ENCODE measurements at places on chromosomes 4 and X.

GRCh38 chr4:93183576-93183975 is 645.0 kb upstream of the ATOH1 start:
- no peak for DNase-seq

DNA sequence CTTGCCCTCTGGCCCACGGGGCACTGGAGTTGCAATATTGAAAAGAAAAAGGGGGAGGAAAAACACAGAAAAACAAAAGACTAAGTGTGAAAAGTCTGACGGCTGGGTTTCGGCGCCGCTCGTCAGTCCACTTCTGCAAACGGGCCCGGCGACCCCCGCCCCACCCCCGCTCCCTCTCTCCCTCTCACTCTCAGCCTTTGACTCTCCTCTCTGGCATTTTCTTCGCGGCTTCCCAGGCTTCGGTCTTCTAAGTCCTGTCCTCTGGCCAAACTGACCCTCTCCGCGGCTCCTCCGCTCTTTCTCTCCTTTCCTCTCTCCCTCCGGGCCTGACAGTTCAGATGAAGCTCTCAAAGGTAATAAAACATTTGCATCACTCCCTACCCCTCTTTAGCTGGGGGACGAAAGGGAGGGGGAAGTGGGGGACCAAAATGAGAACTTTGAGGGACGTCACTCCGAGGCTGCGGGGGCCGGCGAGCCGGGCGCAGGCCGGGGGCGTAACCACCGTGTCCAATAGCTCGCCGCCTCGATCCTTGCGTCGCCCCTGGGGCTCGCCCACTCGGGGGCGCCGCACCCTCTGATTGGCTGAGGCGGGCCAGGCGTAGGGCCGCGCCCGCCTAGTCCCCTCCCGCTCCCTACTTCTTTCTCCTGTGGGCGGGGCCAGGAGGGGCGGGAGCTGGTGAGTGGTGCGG is at the start of gene NKX6-1:
NKX6-1 (minus strand) TSS at position 358 of the 689 bp plus-strand sequence. CDS start 1,064 bp downstream, outside the sequence.
- DNase-seq, result no peak

- DNase-seq, result no peak
Observed at GRCh38 chr4:82481506-82481840, 51.1 kb downstream of the ENOPH1 start.

GRCh38 chrX:51435101-51435500 is 61.3 kb downstream of the NUDT11 start:
- no peak for DNase-seq

DNA sequence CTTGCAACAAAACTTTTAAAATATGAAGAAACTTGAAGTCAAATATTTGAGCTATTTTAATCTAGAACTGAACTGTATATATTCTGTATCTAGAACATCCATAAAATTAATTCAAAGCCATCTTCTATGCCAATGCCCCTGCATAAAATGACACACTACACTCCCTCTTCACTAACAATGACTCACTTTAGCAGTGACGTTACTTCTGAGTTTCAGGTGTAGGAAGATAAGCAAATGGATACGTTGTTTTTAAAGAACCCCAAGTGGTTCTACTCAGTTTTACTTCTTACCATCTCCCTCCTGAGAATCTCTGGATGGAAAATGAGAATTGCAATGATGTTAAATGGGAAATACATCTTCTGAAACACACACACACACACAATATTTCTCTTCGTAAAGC is 45.2 kb downstream of the CXXC4 start:
- DNase-seq, result no peak

GRCh38 chrX:18146009-18146408 is 74.7 kb downstream of the BEND2 start:
- no peak for DNase-seq

- DNase-seq, result no peak
Observed at GRCh38 chrX:116493271-116493670, 30.5 kb upstream of the CT83 start.

DNA sequence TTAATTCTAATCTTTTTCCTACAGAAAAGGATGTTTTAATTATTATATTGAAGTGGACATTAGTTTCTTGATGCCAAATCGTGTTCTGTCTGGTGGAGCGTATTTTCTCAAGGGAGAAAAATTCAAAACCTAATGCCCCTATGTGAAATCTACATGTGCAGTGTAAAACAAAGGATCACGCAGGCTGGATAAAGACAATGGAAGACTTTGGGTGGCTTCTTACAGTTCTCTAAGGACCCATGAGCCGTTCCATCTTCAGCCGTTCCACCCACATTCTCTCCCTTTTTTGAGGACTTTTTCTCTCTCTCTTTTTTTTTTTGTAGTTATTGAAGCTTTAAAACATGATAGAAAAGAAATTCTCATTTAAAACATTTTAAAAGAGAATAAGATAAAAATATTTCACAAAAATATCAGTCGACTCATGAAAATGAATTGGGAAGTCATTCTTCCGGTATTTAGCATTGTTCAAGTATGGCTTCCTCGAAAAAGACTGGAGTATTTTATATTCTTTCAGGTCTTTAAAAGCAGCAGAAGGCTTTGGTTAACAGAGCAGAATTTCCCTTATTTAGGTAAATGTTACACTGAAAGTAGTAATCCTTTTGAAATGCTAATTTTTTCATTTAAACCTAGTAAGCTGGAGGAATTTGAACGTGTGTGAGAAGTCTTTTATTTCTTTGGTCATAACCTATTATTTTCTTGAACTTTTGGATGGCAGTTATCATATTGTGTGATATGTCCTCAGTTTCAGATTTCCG is 11.0 kb downstream of the TENM3 start:
- no peak for DNase-seq

DNA sequence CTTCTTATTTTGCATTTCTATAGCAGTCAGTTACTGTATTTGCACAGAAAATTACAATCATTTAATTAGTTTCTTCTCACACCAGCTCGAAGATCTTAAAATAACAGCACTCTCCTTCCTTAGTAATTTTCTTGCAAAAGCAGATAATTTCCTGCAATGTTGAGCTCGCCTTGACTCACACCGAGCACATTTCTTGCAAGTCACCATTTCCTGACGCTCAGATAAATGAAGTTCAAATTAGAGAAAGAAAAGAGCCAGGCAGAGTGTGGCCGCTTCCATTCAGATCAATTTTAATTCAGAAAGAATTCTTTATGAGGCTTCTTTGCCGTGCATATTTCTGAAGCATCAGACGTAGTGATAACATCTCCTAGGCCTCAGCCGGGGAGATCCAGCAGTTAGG is 10.1 kb downstream of the SORCS2 start:
- DNase-seq, result no peak

GRCh38 chr4:87275311-87275710 is 47.4 kb downstream of the HSD17B13 start:
- no peak for DNase-seq

GRCh38 chrX:103737696-103738095 is 27.0 kb downstream of the TMEM31 start:
- DNase-seq, result no peak

DNA sequence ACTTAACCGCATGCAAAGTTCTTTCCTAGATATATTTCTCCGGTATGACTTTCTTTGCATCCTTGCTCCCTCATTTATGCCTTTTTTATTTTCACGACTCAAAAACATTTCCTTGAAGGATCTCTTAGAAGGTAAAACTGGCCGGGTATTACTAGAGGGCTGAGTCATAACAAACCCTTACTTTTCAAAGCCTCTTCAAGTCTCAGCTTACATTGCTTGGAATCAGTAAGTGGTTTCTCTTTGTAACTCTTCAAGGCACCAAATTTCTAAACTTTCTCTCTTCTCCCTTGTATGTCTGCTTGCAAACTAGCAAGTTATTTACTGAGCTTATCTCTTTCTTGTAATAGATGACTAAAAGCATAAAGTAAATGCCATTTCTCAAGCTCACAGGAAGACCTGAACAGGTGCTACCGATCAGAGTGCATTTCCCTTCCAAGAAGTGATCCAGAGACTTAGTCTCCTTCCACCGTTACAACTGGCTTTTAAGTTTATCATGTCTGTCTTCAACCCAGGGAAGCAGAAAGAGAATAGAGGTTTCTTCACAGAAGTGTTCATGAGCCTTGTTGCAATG is 75.5 kb downstream of the ANXA10 start:
- no peak for DNase-seq

DNA sequence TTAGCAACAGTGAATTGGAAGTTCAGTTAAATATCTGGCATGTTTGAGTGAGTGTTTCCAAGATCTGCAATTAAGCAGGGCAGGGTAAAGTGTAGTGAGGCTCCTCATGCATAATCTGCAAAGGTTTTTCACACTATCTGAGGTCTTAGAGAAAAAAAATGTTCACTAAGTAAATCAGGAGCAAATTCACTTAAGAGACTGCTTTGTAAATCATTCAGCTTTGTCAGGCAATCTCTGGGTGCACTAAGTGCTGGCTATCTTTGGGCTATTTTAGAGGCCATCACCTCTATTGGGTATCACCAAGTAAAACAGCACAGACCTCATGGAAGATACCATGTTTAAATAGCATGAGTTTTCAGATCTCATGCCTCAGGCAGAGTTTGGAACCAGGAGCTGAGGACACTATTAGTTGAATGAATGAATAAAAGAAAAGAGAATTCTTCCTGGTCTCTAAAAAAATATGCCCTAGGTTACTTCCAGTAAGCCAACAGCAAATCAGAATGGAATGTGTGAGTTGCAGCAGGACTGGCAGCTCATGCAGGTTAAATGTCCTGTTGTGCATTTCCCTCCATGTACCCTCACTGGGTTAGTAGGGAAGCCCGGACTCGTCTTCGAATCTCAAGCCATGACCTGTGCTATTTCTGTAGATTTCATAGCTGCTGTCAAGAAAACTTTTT is 195.3 kb downstream of the KCNIP4 start:
- DNase-seq, result no peak

GRCh38 chr4:74638689-74639088 is 155.6 kb downstream of the BTC start:
- DNase-seq, result no peak

- no peak for DNase-seq
Observed at GRCh38 chrX:39442332-39442731, 641.1 kb downstream of the MID1IP1 start.

GRCh38 chrX:149571770-149572169 is 15.5 kb downstream of the MAGEA9B start:
- no peak for DNase-seq

GRCh38 chr4:2798399-2799223 is 5.7 kb downstream of the SH3BP2 start:
- no peak for DNase-seq

- no peak for DNase-seq
Observed at GRCh38 chr4:804804-805203, 21.1 kb downstream of the CPLX1 start.

DNA sequence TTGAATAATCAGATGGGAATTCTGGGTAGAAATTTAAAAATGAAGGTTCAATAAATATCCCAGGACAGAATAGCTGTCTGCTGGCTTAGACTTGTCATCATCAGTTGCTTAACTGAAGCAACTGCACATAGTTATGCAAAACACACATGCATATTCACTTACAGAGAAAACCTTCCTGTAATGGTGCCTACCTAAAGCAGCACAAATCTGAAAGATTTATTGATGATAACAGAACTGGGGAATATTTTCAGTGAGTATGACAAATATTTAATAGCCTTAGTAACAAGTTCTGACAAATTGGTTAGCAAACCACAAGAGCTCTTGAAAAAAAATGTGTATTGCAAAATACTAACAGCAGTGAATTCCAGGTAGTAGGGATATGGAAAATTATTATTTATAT is 606.8 kb upstream of the BOD1L1 start:
- no peak for DNase-seq

DNA sequence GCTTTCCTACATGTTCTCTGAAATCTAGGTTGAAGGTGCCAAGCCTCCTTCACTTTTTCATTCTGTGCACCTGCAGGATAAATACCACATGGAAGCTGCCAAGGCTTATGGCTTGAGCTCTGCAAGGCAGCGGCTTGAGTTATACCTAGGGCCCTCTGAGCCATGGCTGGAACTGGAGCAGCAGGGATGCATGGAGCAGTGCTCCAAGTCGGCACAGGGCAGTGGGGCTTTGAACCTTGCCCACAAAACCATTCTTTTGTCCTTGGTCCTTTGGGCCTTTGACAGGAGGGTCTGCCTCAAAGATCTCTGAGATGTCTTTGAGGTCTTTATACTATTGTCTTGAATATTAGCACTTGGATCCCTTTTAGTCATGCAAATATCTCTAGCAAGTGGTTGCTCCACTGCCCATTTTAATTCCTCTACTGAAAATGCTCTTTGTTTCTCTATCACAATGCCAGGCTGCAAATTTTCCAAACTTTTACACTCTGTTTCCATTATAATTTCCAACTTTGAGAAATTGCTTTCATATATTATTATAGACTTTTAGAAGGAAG is 536.2 kb upstream of the KLHL4 start:
- DNase-seq, result no peak

GRCh38 chr4:157896726-157897125 is 276.1 kb downstream of the GASK1B start:
- no peak for DNase-seq

GRCh38 chr4:1856943-1857699 is 1.2 kb upstream of the LETM1 start:
- no peak for DNase-seq

- DNase-seq, result no peak
Observed at GRCh38 chr4:139241784-139242151, 38.3 kb downstream of the MGARP start.

- DNase-seq, result no peak
Observed at GRCh38 chr4:31360786-31361185, 640.6 kb downstream of the PCDH7 start.

GRCh38 chrX:103175944-103176753 is 38.8 kb upstream of the BEX4 start:
- DNase-seq, result no peak

DNA sequence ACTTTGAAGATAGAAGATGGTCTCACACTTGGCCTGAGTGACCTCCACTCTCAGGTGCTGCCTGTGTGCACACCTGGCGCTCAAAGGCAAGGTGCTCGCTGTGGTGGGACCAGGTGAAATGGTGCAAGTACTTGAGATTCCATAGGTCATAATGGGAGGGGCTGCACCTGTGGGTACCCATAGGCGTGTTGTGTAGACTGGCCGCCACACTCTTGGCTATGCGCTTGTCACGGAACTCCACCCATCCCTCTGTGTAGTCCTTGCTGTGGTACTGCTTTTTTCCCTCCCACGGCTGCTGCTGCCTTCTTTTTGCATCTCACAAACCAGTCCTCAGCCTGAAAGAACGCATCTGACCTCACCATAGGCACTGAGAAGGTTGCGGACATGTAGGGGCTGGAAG is 27.0 kb downstream of the METAP1 start:
- no peak for DNase-seq

GRCh38 chr4:163806653-163807052 is 312.2 kb downstream of the TMA16 start:
- no peak for DNase-seq

DNA sequence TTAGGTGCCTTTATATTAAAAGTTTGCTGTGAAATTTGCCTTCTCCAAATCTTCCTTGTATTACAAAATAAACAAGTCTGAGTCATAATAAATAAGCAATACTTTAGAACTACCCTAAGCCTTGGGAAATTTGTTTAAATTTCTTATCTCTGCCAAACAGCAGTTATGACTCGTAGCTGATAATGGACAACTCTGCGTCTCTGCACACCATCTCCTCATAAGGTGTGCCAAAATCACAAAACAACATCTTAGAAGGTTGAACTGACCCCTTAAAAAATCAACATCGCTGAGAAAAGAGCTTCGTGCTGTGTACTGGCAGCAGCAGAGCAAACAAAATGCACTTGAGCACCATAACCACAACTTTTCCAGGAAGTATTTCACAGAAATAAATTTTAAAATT is 22.0 kb downstream of the OR13H1 start:
- no peak for DNase-seq
